ENCODE measurements at places on chromosomes 5 and 9.

- no peak for DNase-seq
Observed at GRCh38 chr9:95044731-95045508, 272.6 kb downstream of the FANCC start.

DNA sequence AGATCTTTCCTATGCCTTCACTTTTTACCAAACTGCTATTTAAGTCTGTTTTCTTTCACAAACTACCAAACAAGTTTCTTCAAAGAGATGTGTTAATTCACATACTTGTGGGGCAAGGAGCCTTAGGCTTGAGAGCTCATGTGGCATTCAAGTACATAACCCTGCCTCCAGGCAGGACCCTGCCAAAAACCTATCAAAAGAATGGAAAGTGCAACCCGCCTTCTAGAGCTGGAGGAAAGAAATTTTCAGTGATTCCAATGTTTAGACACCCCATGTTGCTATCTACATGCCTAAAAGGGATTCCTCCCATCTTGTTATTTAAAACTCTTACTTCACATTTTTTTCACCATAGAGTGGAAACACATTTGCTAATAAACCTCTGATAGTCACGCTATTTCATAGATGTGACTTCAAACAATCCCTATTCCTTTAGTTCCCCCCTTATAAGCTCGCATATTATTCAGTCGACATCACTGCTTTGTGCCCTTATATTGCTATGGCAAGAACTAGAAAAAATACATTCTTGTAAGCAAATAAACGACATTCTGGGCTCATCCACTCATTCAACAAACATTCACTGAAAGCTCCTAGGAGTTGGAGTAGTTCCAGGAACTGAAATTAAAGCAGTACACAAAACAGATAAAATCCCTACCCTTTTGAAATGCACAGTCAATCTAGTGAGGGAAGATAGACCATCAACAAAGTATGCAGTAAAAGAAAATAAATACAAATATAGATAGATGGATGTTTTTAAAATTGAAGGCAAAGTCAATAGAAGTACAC is 518.1 kb downstream of the ELAVL2 start:
- DNase-seq: peak; percentile 0

GRCh38 chr9:4967523-4967922 is 17.5 kb upstream of the JAK2 start:
- DNase-seq: peak; percentile 81

GRCh38 chr9:90021216-90021906 is 416.5 kb downstream of the GADD45G start:
- DNase-seq: no peak

DNA sequence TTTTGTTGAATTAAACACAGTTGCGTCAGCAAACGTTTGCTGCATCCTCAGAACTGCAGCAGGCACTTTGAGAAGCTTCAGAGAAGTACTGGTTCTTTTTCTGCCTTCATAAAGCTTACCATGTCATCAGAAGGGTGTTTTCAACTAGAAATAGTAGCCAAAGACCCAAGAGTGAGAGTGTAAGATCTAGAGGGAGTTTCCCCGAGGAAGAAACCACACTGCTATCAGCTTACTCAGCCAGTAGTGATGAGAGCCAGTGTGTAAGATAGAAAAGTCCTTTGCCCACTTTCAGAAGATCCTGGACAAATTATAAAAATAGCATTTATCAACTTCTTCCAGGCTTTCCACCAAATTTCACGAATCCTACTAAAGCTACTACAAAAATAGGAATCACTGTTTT is 154.5 kb downstream of the PAPPA start:
- DNase-seq: no peak

- peak; percentile 15 for DNase-seq
Observed at GRCh38 chr5:53463909-53464621, 16.4 kb upstream of the FST start.

GRCh38 chr9:128375865-128376264 is 4.7 kb downstream of the URM1 start:
- peak; percentile 50 for DNase-seq

DNA sequence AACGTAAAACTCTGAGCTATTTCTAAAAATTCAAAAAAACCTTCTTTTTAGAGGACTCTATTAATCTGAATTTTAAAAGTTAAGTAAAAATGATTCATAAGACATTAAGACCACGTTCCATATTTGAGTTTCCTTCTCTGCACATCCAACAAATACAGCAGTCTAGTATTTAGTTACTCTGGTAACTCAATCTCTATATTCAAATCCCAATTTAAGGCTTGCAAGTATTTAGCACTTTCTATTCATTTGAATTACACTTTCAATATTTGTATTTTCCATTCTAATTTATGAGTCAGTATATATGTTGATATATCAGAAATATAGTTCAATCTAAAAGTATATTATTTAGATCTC is 17.7 kb downstream of the RFX3 start:
- no peak for DNase-seq

DNA sequence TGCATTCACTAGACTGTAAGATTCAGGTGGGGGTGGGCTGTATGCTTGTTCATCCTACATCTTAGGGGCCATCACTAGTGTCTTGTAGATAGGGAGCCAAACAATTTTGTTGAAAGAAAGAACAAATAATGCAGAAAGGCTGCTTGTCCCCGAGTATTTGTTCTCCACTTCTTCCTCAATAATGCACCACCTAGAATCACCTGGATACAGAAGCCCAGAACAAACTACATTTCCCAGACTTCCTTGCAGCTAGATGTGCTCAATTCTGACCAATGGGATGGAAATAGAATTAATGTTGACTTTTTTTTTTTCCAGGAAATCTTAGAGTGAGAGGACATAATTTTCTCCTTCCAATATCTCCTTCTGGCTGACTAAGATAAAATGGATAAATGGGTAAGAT is 38.9 kb upstream of the TNFSF8 start:
- DNase-seq: no peak

- DNase-seq: no peak
Observed at GRCh38 chr9:126833710-126834345, 26.6 kb upstream of the ZBTB34 start.

DNA sequence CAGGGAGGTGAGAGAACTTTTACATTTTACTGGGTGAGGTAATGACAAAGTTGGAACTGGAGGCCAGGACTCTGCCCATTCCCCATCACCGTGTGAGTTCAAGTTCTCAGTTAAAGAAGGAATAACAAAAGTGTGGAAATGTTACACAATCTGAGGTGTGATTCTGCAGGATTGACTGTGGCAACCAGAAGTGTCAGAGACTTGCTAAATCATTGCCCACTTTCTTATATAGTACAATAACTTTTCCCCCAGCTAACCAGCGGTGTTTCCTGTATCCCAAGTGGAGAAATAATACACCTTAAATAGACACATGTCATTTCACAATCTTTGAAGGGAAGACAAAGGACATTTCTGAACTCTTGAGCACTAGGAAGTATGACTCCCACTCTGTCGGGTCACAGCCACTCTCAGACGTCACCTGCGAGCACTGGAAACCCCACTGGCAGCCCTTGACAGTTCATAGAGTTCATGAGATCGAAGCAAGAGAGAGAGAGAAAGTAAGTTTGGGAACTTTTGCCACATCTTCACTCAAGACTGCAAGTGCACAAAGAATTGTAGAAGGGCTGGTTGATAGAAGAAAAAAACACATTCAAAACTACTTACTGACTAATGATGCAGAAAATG is 28.4 kb downstream of the PAX5 start:
- no peak for DNase-seq

- no peak for DNase-seq
Observed at GRCh38 chr5:39758426-39758825, 333.6 kb upstream of the DAB2 start.

GRCh38 chr5:180121826-180122413 is 50.4 kb upstream of the RNF130 start:
- DNase-seq: no peak

DNA sequence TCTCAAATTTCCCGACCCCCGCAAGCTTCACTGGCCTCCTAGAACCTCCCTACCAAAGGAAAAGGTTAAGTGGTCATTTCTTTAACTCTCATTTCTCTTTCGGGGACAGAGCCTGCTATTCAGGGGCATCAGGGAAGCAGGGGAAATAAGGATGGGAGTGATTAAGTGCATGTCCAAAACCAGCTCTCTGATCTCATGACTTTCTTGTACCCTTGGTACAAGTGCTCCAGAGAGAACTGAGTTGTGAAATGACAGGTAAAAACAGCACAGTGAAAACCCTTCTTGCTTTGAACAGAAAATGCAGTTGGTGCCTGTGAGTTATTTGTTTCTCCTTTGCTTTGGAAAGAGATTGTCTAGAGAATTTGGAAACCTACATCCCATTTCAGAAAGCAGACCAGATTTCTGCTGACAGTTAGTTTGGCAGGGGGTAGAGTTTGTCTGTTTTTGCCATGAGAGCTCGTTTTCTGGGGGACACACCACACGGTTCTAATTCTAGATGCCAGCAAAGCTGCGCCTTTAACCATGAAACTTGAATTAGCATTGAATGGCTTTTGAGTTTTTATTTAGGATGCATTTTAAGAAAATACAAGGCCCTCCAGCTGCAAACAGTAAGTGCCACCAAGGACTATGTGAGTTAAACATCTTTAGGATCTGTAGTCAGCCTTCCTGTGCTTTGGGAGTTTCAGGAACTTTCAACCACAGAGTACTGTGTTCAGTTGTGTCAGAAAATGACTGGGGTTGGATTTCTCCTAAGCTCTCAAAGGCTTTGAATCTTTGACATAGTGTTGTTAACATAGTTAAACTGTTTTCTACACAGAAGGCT is 161.7 kb upstream of the LHFPL2 start:
- no peak for DNase-seq

GRCh38 chr9:113708821-113709713 is 167.0 kb upstream of the ZNF618 start:
- no peak for DNase-seq

GRCh38 chr9:110623462-110624025 is 44.0 kb upstream of the SVEP1 start:
- DNase-seq: peak; percentile 71

- no peak for DNase-seq
Observed at GRCh38 chr5:173859408-173860159, 28.6 kb upstream of the CPEB4 start.

GRCh38 chr5:172683645-172684471 is 42.8 kb downstream of the NEURL1B start:
- no peak for DNase-seq

- no peak for DNase-seq
Observed at GRCh38 chr9:106577121-106577520, 285.8 kb upstream of the ZNF462 start.

DNA sequence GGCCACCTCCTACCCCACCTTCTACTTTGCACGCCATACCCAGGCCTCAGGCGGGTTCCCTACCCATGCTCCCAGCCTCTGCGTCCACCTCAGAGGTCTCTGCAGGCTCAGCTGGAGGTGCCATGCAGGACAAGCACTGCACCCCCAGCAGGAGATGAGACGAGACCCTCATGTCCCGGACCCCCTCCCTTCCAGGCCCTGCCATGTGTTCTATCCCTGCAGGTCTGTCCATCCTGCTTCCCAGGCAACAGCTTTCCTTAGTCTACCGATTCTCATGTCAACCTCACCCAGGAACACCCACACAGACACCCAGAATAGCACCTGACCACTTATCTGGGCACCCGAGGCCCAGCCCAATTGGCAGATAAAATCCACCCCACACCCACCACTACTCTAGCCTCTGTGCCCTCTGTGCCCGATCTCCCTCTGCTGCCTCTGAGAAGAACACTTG is 52.1 kb downstream of the SEMA4D start:
- DNase-seq: no peak

DNA sequence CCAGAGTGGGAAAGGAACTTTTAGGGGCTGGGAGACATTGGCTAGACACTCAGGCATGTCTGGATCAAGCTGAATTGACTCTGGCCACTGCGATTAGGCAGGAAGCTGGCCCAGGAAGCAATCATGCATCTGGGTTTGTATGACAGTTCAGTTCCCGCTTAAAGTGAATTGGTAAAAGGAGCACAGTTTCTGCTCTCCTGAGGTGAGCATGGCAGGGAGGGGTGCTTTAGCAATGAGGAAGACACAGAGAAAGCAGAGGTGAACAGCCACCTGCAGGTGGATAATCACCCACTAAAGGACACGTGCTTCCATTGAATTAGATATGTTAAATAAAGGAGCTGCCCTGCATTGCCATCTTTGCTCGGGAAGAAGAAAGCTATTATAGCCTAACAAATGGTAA is 248.1 kb upstream of the MAP3K1 start:
- DNase-seq: no peak

DNA sequence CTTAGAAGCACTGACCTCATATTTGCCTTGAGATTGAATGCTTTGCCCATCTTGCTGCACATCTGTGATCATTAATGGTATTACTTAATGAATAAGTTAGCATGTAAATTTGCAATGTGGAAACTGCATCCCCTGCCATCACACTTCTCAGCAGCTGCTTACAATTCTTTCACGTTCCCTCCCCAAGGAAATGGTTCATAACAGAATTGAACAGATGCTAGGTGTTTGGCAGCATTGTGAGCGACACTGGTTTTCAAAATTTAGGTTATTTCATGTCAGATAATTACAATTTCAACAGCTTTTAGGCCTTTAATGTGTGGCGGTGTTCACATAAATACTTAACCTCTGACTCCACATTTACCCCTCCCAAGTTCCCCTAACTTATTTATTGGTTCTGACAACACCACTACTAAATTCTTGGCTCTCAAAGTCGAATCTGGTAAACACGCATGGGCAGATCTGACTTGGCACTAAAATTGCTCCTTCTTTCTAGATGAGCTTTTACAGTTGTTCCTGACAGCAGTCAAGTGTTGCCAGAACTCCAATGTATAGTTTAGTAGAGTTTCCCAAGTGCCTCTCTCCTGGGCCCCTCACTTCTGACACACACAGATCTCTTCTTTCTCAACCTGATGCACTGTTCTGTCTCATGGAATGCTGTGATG is 46.8 kb downstream of the SLC1A3 start:
- no peak for DNase-seq

- no peak for DNase-seq
Observed at GRCh38 chr5:663436-664342, 29.5 kb downstream of the TPPP start.

- peak; percentile 9 for DNase-seq
Observed at GRCh38 chr9:21357479-21358460, 7.1 kb upstream of the IFNA6 start.

GRCh38 chr9:79362100-79363081 is 209.4 kb upstream of the TLE4 start:
- DNase-seq: no peak

- peak; percentile 90 for DNase-seq
Observed at GRCh38 chr9:34457266-34458012, 931 bp downstream of the FAM219A start.

DNA sequence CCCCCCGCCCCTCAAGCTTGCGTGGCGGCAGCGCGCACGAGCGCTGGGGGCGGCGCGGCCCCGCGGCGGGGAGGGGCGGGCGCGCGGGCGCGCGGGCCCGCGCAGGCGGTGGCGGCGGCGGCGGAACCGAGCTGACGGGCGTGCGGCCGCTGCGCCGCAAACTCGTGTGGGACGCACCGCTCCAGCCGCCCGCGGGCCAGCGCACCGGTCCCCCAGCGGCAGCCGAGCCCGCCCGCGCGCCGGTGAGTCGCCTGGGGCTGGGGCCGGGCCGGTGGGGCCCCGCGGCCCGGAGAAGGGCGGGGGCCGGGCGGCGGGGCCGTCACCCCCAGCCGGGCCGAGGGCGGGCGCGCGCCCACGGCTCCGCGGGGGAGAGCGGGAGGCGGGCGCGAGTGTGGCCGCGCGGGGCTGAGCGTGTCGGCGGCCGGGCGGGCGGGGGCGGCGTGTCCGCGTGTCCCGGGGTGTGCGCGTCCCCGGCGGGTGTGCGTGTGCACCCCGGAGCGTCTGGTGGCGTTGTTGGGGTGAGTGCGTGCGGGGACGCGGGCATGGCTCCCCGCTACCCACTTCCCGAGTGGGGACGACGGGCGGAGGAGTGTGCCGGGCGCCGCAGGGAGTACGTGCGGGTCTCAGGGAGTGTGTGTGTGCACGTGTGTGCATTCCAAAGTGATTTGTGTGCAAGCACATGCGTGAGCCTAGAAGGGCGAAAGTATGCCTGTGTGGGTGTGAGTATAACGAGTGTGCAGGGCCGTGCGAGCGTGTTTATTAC is at the start of gene NEK6:
NEK6 (plus strand) TSS at position 106 of the 763 bp plus-strand sequence. CDS start 44,016 bp downstream, outside the sequence.
- peak; percentile 92 for DNase-seq

Data from GM23248 (cell line).